Activated CD4-positive, alpha-beta T cell treated with anti-CD3 and anti-CD28 coated beads for 36 hours (primary cell): ENCODE measurements at places on chromosomes 2 and 18. TPM values are rescaled to one million over a fixed set of nuclear protein-coding genes. Genes with fewer than 3 reads are reported as not detected.

The FOXD4L1 gene
- 0.14 TPM for total RNA-seq

The HOXD8 gene
- total RNA-seq: not detected

The NABP1 gene
- total RNA-seq: 52.4 TPM

DNA sequence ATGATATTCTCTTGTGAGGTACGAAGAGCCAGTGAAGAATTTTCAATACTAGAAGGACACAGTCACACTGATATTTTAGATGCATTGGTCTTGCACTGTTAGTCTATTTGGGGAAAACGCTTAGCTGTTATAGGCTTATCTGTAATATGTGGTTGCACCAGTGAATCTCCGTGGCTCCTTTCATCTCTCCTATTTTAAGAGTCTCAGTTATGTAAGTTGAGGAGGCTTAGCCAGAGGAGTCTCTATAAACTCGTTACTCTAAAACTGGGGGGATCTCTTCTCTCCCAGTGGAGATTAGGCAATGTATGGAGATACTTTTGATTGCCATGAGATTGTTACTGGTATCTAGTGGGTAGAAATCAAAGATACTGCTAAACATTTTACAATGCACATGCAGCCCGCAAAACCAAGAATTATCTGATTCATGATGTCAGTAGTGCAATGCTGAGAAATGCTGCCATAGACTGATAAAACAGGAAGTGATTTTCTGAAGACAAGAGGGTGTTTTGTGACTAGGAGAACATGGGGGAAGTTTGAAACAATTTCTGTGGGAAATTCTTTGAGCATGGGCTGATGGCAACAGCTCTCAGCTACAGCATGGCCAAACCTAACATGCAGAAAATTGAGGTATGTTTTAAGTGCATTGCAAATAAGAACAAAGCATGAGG lies 339.1 kb downstream of the SOX11 start:
- no peaks in the 10 kb centered on the region for H3K4me1 ChIP-seq
- H3K36me3 ChIP-seq: no peaks in the 10 kb centered on the region
- no peak overlapping the region for H3K4me3 ChIP-seq
- no peaks in the 10 kb centered on the region for H3K27me3 ChIP-seq
- no peak overlapping the region for H3K27ac ChIP-seq

GRCh38 chr2:198339116-198339515 lies 534.7 kb downstream of the PLCL1 start:
- H3K4me1 ChIP-seq: no peaks in the 10 kb centered on the region
- DNase-seq: no peak
- H3K36me3 ChIP-seq: no peaks in the 10 kb centered on the region
- H3K4me3 ChIP-seq: no peak overlapping the region

DNA sequence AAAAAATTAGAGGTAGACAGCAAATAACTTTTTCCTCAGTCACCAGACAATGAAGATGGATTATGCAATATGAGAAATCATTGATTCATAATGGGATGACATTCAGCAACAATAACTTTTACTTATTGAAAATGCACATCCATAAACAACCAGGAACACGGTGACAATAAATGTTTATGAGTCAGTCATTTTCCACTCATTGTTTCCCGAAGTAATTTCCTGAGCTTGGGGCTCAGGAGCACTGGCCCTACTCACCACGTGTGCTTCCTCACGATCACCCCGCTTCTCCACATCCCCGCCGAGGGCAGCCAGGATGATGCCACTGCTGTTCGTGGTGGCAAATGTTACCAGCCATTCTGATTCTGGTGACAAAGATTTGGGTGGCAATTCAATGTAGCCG lies 156.3 kb downstream of the LAMA1 start:
- no peaks in the 10 kb centered on the region for H3K36me3 ChIP-seq
- DNase-seq: no peak
- no peaks in the 10 kb centered on the region for H3K4me1 ChIP-seq
- no peak overlapping the region for H3K27ac ChIP-seq
- no peak overlapping the region for H3K4me3 ChIP-seq

DNA sequence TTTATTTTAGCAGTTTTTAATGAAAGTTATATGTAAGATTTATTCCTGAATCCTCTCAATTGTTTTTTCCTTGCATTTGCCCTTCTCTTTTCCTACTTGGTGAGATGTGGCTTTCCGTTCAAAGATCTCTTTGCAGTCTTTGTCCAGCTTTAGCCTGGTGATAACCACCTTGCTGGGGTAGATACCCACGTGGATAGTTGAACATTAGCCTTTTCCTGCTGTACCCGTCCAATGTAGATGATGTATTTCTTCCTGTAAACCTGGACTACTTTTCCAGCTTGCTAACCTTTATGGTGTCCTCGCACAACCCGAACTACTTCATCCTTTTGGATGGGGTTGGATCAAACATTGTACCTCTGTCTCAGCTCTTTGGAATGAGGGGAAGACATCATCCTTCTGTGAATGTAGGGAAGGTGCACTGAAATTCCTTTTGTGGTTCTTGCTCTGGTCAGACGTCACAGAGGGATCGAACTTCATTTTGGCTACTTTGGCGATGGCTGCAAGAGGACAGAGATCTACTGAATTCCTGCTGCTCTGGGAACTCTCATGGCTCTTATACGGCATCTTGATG lies 293.2 kb upstream of the EPAS1 start:
- H3K27ac ChIP-seq: no peak overlapping the region
- no peaks in the 10 kb centered on the region for H3K27me3 ChIP-seq

DNA sequence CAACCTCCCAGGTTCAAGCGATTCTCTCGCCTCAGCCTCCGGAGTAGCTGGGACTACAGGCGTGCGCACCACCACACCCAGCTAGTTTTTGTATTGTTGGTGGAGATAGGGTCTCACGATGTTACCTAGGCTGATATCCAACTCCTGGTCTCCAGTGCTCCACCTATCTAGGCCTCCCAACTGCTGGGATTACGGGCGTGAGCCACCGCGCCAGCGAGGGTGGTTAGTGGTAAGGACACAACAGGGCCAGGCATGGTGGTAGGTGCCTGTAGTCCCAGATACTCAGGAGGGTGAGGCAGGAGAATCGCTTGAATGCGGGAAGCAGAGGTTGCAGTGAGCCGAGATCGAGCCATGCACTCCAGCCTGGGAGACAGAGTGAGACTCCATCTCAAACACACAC lies 26.6 kb upstream of the DUSP2 start:
- peak overlapping the region; percentile 12 for H3K27ac ChIP-seq
- no peak for DNase-seq
- H3K4me3 ChIP-seq: no peak overlapping the region
- peaks cover 43% of the 10 kb centered on the region for H3K4me1 ChIP-seq
- H3K36me3 ChIP-seq: peaks cover 2% of the 10 kb centered on the region

DNA sequence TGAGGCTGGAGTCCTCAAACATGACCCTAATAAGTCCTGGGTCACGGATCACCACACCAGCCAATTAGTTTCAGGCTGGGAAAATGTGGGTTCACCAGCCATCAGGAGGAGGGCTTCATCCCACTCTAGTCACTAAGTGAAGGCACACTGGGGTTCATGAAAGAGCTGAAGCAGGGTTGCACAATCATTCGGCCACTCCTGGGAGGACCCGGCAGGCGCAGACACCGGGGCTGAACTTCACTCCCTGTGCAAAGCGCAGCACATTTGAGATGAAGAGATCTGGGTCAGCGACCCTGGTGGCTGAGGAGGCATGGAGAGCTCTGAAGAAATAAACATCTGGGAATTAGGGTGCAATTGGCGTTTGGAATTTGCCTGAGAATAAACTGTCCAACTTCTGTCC lies 684.4 kb upstream of the SALL3 start:
- no peaks in the 10 kb centered on the region for H3K27me3 ChIP-seq
- no peaks in the 10 kb centered on the region for H3K4me1 ChIP-seq
- H3K27ac ChIP-seq: no peak overlapping the region
- H3K4me3 ChIP-seq: no peak overlapping the region

DNA sequence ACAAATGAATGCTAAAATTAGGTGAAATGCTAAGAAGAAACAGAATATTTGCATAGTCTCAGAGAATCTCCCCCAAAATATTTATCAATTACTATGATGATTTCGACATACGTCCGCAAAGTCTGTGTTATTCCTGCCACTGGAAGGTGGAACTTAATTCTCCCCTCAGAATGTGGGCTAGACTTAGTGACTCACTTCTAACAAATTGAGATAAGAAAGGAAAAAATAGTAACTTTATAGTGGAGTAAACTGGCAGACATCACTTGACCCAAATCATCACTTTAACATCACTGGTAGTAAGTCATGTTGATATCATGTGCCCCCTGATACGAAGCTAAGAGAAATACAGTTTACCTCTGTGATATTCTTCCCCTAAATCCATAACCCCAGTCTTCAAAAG lies 23.5 kb downstream of the HADHB start:
- H3K36me3 ChIP-seq: peaks cover 6% of the 10 kb centered on the region
- H3K4me3 ChIP-seq: no peak overlapping the region
- no peak overlapping the region for H3K27ac ChIP-seq
- DNase-seq: no peak
- no peaks in the 10 kb centered on the region for H3K27me3 ChIP-seq

GRCh38 chr2:229665158-229665557 lies 49.2 kb downstream of the DNER start:
- H3K27me3 ChIP-seq: peaks cover 25% of the 10 kb centered on the region
- H3K4me3 ChIP-seq: no peak overlapping the region
- no peaks in the 10 kb centered on the region for H3K4me1 ChIP-seq
- DNase-seq: no peak
- H3K27ac ChIP-seq: no peak overlapping the region

DNA sequence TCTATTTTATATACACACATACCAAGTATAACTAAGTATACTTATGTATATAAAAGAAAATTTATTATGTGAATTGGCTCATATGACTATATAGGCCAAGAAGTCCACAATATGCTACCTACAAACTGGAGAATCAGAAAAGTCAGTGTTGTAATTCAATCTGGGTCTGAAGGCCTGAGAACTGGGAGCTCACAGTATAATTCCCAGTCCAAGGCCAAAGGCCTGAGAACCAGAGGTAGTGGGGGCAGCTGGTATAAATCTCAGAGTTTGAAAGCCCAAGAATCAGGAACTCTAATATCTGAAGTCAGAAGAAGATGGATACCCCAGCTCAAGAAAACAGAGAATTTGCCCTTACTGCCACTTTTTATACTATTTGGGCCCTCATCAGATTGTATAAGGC lies 38.9 kb upstream of the TFPI start:
- H3K4me1 ChIP-seq: no peaks in the 10 kb centered on the region
- DNase-seq: no peak
- H3K27me3 ChIP-seq: peaks cover 2% of the 10 kb centered on the region
- no peaks in the 10 kb centered on the region for H3K36me3 ChIP-seq
